Activated naive CD8-positive, alpha-beta T cell treated with anti-CD3 and anti-CD28 coated beads, Interleukin-2, amount 10 ng/mL, durations not matched to agents 7 days and 5 days (primary cell): ENCODE measurements at places on chromosomes 4 and X.

- no peak for DNase-seq
Measured at GRCh38 chr4:168478868-168479267, 1.4 kb downstream of the DDX60L start.

DNA sequence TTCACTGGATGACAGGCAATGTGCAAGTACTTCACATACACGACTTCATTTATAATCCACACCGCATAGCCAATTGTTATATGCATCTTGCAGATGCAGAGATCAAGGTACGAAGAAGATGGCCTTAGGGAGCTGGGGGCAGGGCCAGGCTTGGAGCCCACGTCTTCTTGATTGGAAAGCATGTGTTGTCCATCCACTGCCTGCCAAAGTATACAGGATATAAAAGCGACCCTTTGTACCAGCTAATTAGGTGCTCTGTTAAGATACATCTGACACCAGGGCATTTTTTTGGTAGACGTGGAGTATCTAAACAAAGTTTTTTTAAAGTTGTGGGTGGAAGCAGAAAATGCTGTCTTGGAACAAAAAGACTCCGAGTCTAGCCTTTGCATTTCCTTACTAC lies 1.4 kb downstream of the C4orf36 start:
- no peak for DNase-seq

DNA sequence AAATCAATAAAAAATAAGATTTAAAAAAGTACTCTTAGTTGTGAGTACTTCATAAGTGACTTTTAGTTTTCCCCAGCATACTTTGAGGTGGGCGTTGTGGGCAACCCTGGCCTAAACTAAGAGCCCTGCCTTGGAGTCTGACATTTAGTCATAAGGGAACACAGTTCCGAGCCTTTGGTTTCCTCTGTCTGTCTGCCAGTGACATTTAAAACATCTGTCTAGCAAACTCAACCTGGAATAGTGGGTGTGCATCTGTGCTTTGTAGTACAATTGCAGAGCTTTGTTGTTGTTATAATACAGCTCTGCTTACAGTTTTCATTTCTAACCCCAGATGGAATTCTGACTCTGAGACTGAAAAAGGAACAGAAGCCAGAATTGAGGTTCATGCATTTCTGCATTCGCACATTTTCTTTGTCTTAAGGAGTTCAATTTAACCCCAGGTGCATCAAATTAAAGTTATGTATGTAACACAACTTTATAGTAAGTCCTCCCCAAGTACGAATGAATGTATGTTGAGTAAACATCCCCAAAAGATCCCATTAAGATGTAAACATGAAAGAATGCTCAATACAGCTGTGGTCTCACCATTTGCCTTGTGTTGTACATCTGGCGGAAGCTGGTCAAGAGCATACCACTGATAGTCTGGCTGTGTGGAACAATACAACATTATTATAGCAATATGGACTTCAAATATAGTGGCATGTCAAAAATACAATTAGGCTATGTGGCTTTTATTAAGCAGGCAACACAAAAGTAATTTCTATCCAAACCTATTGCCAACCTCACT lies 25.9 kb downstream of the TNIP3 start:
- DNase-seq, result no peak

DNA sequence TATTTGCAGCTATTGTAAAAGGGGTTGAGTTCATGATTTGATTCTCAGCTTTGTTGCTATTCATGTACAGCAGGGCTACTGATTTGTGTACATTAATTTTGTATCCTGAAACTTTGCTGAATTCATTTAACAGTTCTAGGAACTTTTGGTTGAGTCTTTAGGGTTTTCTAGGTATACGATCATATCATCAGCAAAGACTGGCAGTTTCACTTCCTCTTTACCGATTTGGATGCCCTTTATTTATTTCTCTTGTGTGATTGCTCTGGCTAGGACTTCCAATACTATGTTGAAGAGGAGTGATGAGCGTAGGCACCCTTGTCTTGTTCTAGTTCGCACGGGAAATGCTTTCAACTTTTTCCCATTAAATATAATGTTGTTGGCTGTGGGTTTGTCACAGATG lies 48.1 kb downstream of the NPY1R start:
- DNase-seq, result no peak

GRCh38 chr4:93908778-93909177 lies 80.2 kb downstream of the ATOH1 start:
- DNase-seq, result no peak

- DNase-seq, result no peak
Measured at GRCh38 chr4:8296491-8296890, 26.9 kb downstream of the HTRA3 start.

DNA sequence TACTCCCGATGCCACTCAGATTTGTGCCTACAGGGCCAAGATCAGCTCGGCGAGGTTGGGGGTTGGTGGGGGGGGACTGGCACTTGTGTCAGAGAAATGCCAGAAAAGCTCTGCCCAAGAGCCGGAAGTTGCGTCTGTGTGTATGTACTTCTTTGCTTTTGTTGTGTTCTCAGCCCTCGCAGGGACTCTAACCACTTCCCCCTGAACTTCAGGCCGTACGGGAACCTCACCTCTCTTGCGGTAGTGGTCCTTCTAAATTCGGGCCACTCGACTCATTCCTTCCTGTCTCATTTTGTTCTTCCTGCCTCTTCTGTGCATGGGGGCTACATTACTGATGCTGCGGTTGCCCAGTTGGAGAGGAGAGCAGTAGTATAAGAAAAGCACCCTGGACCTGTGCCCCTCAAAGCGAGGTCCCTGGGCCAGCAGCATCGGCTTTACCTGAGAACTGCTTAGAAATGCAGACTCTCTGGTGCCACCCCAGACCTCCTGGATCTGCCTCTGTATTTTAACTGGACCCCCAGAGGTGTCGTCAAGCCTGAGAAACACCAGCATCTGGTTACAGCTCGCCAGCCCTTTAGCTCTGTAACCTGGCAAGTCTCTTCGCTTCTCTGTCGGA lies 146.3 kb upstream of the RPS6KA3 start:
- DNase-seq, result peak; percentile 45

- no peak for DNase-seq
Measured at GRCh38 chr4:60201052-60201673, 999.0 kb upstream of the ADGRL3 start.

- DNase-seq, result no peak
Measured at GRCh38 chr4:7390906-7391636, 43.7 kb downstream of the PSAPL1 start.

- no peak for DNase-seq
Measured at GRCh38 chrX:63750811-63751210, 34.2 kb downstream of the ARHGEF9 start.

DNA sequence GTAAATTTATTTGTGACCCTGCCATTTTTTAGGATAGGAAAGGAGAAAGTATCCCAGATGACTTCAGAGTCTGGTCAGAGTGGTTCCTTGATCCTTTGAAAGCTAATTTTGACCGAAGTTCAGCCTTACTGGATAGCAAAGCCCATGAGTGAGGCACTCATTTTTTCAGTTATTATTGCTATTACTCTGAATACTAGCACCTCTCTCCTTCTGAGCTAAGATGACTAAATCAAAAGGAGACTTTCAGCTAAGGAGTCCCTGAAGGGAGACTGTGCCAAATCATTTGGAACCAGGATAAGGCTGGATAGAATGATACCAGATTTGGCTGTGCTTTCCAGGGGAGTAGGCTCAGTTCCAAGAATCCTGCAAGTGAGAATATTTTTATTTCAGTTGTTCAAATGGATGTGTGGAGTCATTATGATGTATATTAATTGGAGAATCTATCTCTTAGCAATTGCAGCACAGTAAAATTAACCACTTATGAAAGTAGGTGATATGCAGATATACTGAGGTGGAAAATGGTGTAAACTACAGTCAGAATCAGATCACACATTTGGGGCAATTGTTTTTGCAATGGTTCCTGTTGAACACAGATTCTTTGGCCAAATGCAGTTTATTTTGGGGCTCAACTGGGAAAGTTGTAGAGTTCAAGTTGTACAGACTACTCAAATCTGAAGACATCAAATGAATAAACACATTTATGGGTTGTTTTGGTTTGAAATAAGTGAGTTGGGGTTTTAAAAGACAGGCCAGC lies 1.2 kb downstream of the P2RY10 start:
- no peak for DNase-seq

GRCh38 chrX:1910207-1910470 lies 295.3 kb downstream of the ASMT start:
- DNase-seq, result no peak

DNA sequence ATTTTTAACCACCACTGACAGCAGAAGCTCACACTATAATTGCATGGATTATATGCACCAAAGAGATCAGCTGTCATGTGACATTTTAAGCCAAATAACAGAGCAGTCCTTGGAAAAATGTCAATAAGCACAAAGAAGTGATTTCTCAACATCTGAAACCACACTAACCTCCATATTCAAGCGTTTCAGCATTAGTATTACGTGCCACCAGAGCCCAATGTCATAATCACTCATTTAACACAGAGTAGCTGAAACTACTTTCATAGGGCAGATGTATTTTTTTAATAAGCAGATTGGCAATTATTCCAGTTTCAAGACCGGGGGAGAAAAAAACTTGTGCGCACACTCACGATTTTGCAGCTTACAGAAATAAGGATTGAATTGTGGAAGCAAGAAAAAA lies 76.6 kb downstream of the SH3KBP1 start:
- no peak for DNase-seq

DNA sequence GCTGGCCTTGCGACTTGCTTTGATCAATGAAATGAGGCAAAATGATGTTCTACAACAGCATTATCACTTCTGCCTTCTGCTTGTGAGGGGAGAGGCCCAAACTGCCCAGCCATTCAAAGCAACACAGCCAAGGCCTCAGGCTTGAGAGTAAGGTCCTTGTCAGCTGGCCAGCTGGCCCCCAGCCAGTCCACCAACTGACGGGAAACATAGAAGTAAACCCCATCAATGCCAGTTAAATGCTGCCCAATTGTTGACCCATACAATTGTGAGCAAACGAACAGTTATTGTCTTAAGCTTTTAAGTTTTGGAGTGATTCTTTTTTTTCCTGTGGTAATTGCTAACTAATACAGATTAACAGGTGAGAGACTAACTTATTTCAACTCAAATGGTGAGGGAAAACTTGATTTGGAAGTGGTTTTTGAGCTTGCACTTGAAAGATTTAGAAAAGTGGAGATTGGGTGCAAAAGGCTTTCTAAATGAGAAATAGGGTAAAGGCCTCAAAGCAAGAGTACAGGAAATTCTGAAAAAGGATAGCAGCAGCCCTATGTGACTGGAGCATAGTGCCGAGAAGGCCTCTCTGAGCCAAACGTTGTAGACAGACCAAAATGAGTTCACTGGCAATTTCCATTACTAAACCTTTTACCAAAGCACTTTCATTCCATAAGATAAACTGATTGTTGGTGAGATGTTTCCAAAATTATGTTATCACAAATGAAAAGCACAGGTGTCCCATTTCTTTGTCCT lies 66.9 kb downstream of the ARHGEF38 start:
- DNase-seq, result no peak

DNA sequence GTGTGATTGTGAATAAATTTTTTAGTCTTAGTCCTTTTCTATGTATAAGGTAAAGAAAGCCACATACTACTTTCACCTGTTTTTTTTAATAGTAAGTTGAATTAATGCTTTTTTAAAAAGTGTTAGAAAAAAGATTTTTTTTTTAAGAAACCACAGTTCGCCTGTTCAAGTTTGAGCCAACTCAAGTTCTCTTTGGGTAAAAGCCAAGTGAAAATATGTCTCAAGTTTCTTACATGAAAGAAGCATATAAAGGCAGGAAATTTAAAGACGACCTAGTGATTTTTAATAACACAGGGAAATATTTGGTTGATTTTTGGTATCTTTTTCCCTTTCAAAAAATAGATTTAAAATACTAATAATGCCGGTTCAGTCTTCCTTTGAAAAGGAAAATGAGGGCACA lies 369.9 kb upstream of the NR3C2 start:
- DNase-seq, result no peak

- DNase-seq, result no peak
Measured at GRCh38 chr4:120355881-120356280, 289.2 kb upstream of the MAD2L1 start.

- no peak for DNase-seq
Measured at GRCh38 chrX:123878252-123878721, 18.4 kb downstream of the XIAP start.

DNA sequence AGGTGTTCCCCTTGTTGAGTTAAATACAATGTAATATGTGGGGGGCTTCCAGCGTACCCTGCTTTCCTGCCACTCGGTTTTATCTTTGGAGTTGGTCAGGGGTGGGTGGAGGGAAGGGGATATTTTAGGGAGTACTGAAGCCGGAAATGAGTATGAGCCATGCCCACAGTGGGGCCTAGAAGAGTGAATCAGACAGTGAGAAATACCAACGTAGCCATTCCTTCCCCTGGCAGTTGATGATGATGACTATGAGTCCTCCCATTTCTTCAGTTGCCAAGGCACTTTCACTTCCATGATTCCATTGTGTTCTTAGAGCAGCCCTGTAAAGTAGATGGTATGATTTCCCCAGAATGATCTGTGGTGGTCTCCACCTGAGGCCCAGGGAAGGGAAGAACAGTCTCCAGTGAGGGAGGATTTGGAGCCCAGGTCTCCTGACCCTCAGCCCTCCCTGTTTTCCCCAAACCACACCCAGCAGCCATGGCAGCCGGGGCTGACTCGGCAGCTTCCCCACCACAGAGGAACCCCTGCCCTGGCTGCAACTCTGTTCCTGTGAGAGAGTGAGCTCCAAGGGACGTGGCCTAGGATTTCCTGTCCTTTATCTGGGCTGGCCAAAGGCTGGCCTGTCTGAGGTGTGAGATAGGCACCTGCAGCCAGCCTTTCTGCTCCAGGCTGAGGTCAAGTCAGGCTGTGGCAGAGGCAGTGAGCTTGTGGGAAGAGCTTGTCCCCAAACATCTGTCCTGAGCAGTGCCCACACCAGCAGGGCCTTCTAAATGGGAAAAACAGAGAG lies 52.7 kb downstream of the STARD8 start:
- DNase-seq, result no peak

GRCh38 chr4:72779241-72779640 lies 210.2 kb upstream of the ADAMTS3 start:
- no peak for DNase-seq

GRCh38 chrX:19704132-19704531 lies 183.3 kb downstream of the SH3KBP1 start:
- DNase-seq, result no peak

DNA sequence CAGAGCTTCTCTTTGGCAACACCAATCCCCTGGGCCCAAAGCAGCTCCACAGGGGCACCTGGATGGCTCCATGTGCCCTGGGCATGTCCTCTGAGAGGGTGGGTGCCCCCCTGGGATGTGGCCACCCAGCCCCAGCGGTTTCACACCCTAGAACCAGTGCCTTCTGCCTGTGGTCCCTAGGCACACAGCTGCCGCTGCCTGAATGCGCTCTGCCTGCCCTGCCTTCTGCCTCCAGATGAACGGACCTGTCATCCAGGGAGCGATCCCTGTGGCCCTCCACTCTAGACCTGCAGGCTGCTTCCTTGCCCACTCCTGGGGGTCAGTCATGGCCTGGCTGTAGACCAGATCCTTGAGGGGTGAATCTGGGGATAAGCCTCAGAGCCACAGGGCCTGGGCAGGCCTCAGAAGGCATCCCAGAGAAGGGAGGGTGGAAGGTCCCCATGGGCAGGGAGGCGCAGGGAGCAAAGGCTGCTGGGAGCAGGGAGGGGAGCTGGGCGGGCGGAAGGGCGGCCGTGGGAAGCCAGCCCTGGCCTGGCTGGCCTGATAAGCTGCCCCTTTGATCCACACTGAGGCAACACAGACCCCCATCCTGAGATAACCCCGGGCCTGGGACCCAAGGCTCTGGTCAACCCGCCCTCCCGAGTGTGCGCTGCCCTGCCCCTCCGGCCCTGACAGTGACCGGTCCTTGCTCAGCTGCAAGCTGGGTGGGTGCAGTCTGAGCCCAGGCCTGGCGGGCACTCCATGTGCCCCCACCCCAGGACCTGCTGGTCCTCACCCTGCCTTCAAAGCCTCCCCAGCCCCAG lies 8.1 kb upstream of the FGFR3 start:
- no peak for DNase-seq

- no peak for DNase-seq
Measured at GRCh38 chrX:23799469-23800065, 16.6 kb downstream of the SAT1 start.

- DNase-seq, result no peak
Measured at GRCh38 chr4:8675906-8676305, 83.3 kb downstream of the CPZ start.
